ENCODE measurements at places on chromosomes 7 and 10. TPM values are rescaled to one million over a fixed set of nuclear protein-coding genes. Genes with fewer than 3 reads are reported as not detected.

Gene TBX20
- total RNA-seq, result not detected

Gene C10orf143
- 0.44 TPM for total RNA-seq

Gene CNPY1
- total RNA-seq, result not detected

Gene SPDYE9
- total RNA-seq, result not detected

Gene CNTNAP2
- total RNA-seq, result 0.95 TPM

Gene UPK3B
- total RNA-seq, result 13.3 TPM

Gene PRKG1
- total RNA-seq, result 5.2 TPM

Gene MSMB
- not detected for total RNA-seq

Gene PNLIPRP3
- total RNA-seq, result 0.38 TPM

Gene TTYH3
- 23.1 TPM for total RNA-seq

Gene CACNA2D1
- total RNA-seq, result 12.8 TPM

Gene RBAK
- 7.7 TPM for total RNA-seq

Gene PIP
- not detected for total RNA-seq

Gene TMEM270
- total RNA-seq, result not detected

Gene KEL
- total RNA-seq, result 3.6 TPM

Gene ASB15
- not detected for total RNA-seq

Gene MCM10
- 2.4 TPM for total RNA-seq

Gene DEPP1
- total RNA-seq, result 48.9 TPM

Gene TMEM72
- not detected for total RNA-seq

Gene C10orf90
- total RNA-seq, result not detected

Gene IRF5
- 20.5 TPM for total RNA-seq

Gene IL15RA
- 15.6 TPM for total RNA-seq

Gene EBF3
- 2.9 TPM for total RNA-seq

Gene PDZD7
- 0.26 TPM for total RNA-seq

Gene LRRD1
- total RNA-seq, result not detected

Gene SYT15B
- total RNA-seq, result 4.9 TPM

Gene ORC5
- 4.3 TPM for total RNA-seq

Gene FOXL3
- not detected for total RNA-seq

Gene TFEC
- not detected for total RNA-seq

Gene CRPPA
- total RNA-seq, result 1.9 TPM

Gene FLNC
- total RNA-seq, result 4.3 TPM

Gene DNAH11
- total RNA-seq, result 0.91 TPM

Gene UNCX
- total RNA-seq, result not detected

Gene TMEM236
- 0.18 TPM for total RNA-seq

Gene ASIC3
- total RNA-seq, result not detected

Gene ABCC2
- total RNA-seq, result 2.2 TPM

Gene TMEM229A
- not detected for total RNA-seq

Gene ZCWPW1
- 4.2 TPM for total RNA-seq

Gene SH2B2
- total RNA-seq, result 7.3 TPM

Gene CYP2C18
- 31.9 TPM for total RNA-seq

Gene PHKG1
- 0.31 TPM for total RNA-seq

Gene PSD
- total RNA-seq, result 0.22 TPM

Gene TSPAN15
- total RNA-seq, result 24.0 TPM

Gene MYH16
- not detected for total RNA-seq

Gene LRIT2
- not detected for total RNA-seq

Gene LRRC4
- total RNA-seq, result 5.1 TPM

Gene MGMT
- 20.2 TPM for total RNA-seq

Gene SUN3
- total RNA-seq, result not detected

Gene IL6
- total RNA-seq, result not detected

Gene CDH23
- total RNA-seq, result 0.88 TPM

Gene METTL27
- total RNA-seq, result not detected

Data from esophagus squamous epithelium (tissue), 5 donors.